Fibroblast of skin of back (primary cell): ENCODE measurements at places on chromosomes 3 and 15.

DNA sequence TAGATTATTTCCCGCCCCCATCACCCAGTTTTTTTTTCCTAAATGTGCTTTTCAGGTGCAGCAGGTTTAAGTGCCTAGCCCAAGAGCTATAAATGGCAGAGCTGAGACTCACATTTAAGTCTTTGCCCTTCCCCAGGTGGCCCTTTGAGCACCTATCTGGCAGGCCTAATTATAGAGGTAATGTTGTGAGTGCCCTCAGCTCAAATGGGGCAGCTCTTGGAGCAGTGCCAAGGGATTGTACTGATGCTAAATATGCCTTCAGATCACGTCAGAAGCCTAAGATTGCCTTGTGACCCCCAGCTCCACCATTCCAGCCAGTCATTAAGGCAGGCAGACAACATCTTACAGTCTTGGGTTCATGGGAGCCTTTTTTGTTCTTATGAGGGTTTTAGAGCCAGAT lies 159.5 kb downstream of the RPLP1 start:
- no peak for DNase-seq

DNA sequence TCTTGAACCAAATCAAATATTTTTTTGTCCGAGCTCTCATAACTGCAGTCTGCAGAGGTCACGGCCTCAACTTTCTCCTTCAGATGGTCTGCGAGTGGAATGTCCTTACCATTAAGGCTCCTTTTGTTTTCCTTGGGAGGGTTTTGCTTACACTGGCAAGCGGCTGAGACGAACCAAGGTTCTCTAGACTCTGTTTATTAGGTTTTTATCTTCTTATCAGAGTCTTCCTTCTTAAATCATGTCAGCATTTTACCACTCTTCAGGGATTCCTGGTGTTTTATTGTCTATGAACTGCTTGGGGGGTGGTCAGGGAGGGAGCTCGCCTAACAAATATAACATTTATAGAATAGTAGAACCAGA lies 773.7 kb upstream of the NR2F2 start:
- DNase-seq, result peak; percentile 59

- peak; percentile 72 for DNase-seq
These were observed 492 bp downstream of the TMCC1 start for GRCh38 chr3:129892857-129893580.

DNA sequence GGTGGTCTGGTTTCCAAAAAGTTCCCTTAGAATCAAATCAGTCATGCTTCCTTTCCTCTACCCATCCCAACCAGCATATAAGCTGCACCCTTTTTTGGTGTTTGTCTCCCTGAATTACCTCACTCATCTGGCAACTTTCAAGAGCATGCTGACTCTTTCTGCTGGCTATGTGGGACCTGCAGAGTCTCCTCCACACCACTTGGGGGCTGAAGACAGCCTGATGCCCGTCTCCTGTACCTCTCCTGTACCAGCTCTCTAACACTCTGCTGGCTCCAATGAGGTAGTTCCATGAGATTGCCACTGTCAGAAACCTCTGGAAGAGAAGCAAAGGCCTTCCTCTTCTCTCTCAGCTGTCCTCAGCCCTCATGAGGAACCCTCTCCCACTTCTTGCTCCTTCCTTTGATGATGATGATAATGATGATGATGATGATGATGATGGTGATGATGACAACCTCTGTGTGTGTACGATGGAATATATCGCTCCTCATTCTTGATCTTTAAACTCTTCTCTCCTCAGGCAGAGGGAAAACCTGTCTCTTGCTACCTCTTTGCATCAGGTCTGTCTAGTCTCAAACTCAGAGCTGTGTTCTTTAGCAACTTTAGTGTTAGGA lies 257.5 kb downstream of the ZNF621 start:
- DNase-seq, result no peak

- no peak for DNase-seq
These were observed 171.8 kb downstream of the CNTN3 start for GRCh38 chr3:74442683-74443082.

DNA sequence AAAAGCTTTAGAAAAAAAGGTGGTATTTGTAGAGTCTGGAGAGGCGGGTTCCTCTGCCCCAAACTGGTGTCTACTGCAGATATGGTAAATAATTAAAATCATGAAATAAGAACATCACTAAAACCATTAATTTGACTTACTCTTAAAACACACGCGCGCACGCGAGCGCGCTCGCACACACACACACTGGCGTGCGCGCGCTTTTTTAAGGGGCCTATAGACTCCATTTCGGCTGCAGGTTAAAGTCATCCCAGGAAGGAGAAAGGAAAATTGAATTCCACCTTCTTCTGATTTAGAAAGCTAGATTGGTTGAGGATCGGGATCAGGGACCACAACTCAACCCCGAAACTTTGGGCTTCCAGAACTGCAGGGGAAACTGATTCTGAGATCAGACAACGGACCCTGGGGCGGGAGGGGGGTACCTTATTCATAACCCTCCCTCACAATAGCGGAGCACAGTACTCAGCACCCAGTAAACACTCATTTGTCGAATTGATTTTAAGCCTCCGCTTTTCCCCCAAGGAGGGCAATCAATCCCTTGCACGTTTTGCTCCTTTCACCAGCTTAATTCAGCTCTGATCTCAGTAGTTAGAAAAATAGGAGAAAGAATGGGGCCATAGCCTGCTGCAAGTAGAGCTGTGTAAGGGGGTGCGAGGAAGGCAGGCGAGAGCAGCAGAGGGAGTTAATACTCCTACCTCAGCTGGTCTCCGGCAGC lies 509 bp upstream of the LRRC3B start:
- no peak for DNase-seq

- DNase-seq, result no peak
These were observed 19.1 kb downstream of the FAM174B start for GRCh38 chr15:92636401-92636907.

DNA sequence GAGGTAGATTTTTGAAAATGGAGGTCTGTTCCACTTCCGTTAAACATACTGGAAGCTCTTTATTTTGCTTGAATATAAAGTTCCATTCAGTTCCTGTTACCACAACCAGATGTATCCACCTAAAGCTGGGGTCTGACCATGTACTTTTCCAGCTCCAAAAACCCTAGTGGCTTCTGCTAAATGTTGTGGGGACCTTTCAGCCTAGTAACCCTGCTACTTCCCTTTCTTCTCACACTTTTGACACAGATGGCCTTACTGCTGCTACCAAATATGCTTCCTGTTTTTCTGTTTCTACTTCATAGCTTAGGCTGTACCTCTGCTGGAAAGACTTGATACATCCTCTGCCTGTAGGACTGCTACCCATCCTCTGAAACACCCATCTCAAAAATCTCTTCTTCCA lies 87.8 kb downstream of the COL6A6 start:
- no peak for DNase-seq

- DNase-seq, result no peak
These were observed 32.9 kb upstream of the CYP11A1 start for GRCh38 chr15:74400313-74400860.

GRCh38 chr3:192467230-192468140 lies 259.9 kb downstream of the FGF12 start:
- DNase-seq, result peak; percentile 37

DNA sequence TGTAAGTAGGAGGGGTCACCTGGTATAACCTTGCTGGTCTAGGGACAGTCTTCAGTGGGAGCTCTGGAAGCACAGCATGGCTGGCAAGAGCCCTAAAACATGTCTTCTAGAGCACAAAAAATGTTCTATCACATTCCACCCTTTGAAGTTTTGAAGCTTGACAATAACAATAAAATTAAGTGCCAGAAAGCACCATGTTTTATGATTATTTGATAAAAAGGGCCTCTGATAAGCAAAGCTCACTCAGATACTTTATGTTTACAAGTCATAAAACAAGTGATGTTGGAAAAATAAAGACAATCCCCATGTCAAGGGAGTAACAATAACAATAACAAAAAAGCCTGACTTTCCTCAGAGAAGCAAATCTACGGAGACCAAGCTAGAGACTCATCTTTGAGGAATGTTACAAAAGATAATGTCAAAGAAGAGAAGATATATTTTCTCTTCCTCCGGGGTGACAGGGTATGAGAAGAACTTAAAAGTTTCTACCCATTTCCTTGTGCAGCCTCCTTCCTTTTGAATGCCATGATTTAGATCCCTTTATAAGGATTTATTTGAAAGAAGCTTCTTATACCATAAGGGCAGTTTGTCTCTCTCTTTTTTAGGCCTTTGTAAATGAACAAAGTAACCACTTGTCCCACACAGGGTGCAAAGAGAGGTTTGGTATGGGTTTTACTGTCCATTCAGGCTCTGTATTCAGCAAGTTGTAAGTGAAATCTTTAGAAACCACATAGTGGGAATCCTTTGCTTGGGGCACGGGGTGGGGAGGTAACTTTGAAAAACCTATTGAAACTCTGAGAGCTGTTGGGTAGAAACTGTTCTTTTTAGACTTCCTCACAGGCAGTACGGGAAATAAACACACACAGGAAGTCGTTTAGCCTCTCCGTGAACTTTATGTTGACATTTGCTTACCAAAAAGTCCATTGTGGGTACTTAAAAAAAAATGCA lies 109.6 kb upstream of the RBMS3 start:
- DNase-seq, result peak; percentile 77

DNA sequence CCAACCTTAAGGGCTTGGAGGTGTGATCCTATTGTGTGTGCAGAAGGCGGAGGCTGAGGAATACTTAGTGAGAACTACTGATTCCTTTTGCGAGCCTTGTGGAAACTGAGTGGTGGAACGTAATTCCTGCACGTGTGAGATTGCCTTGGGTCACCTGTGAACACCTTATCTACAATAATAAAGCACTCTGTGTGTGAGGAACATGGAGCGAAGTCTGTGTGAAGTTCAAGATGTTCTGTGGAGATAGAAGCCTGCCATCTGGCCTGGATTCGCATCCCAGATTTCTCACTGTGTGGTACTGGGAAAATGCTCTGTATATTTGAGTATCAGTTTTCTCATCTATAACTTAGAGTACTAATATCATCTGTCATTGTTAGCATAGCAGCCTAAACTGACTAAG lies 179.5 kb upstream of the PDZRN3 start:
- no peak for DNase-seq

GRCh38 chr3:128337305-128337704 lies 129.4 kb downstream of the DNAJB8 start:
- DNase-seq, result no peak

DNA sequence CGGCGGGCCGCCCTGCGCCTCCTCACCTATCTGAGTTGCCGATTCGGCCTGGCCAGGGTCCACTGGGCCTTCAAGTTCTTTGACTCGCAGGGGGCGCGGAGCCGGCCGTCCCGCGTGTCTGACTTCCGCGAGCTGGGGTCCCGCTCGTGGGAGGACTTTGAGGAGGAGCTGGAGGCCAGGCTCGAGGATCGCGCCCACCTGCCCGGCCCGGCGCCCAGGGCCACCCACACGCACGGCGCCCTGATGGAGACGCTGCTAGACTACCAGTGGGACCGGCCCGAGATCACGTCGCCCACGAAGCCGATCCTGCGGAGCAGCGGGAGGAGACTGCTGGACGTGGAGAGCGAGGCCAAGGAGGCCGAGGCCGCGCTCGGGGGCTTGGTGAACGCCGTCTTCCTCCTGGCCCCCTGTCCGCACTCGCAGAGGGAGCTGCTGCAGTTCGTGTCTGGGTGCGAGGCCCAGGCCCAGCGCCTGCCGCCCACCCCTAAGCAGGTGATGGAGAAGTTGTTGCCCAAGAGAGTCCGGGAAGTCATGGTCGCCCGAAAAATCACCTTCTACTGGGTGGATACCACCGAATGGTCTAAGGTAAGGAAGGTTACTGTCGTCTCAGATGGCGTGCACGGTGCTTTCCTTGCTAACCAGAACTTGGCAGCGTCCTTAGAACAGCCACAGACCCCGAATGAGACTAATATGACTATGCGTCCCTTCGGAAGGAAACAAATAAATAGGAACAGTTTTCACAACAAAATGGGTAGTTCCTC lies 567 bp downstream of the TICRR start:
- DNase-seq, result peak; percentile 26

- DNase-seq, result no peak
These were observed 55.0 kb upstream of the CP start for GRCh38 chr3:149276619-149277018.
